ENCODE measurements at places on chromosomes 7 and 10.
A peak's percentile ranks its signal among the peaks of the same experiment; 100 is the strongest.

- DNase-seq, result no peak
Measured at GRCh38 chr7:71682181-71682580, 550.2 kb downstream of the GALNT17 start.

DNA sequence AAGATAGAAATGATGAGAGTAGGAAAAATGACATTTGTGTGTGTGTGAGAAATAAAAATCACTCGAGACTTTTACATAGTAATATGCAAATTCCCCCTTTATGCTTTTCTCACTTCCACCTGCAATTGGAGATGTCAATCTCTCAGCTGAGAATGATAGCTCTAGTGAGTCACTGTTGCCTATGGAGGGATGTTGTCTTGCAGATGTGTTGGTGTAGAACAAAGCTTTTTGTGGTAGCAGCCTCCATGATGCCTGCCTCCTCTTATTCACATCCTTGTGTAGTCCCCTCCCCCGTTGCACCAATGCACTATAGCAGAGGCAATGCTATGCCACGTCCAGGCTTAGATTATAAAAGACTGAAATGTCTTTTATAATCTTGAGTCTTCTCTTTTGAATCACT lies 33.8 kb downstream of the SPAG6 start:
- no peak for DNase-seq

GRCh38 chr10:45096001-45096400 lies 95.3 kb downstream of the ZNF22 start:
- no peak for DNase-seq

DNA sequence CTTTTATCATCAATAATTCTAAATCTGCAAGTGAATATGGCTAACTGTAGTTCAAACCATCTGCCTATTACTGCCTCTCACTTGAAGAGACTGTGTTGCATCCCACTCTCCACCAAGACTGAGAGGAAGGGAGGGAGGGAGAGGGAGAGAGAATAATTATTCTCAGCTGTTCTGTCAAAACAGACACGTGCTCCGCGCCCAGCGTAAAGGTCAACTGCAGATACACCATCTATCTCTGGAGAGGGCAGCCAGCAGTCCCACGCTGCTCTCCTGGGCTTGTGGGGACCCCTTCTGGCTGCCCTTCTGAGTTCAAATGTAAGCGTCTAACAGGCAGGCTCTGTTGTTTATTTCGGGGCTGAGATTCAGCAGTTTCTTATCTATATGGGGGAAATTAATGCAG lies 625.5 kb upstream of the GALNT17 start:
- DNase-seq, result peak; percentile 44

- DNase-seq, result no peak
Measured at GRCh38 chr7:2959828-2960599, 83.7 kb downstream of the CARD11 start.

GRCh38 chr7:47325337-47325736 lies 256.6 kb downstream of the TNS3 start:
- no peak for DNase-seq

DNA sequence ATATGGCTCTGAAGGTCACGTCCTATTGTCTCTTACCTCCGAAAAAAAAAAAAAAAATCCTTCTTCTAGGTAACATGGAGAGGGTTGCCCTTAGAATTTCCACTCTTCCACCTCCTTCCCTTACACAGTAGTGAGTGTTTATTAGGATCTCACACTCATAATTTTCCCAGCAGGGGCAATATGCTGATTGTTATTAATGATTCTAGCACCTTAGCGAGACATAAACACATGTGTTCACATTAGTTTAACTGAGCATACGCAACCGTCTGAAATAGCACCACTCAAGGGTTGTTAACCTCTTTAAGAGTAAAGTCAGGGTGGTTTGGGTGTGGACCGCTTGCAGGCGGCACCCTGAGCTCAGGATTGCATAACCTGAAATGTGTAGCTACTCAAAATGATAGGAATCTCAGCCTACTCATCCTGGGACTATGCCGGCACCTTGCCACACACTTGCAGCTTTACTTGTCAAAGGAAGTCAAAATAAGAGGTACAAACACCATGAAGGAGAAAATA lies 52.2 kb downstream of the CPEB3 start:
- peak; percentile 59 for DNase-seq

- no peak for DNase-seq
Measured at GRCh38 chr7:75616421-75617167, 122.1 kb downstream of the HIP1 start.

DNA sequence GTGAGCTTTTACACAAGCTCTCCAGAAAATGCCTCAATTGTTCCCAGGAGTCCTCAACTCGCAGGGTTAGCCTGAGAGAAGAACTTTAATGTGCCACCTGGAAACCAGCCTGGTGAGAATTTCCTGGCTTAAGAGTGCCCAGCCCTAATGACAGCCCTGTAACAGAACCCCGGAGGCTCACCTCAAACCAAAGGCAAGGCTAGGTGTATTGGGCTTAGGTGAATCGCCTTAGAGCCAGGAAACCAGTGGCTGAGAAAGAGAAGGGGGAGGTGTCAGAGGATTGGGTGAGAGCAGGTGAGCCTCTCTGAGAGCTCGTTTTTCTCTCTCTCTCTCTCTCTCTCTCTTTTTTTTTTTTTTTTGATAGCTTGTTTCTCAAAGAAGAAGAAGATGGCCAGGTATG lies 7.3 kb downstream of the OCM2 start:
- no peak for DNase-seq

- no peak for DNase-seq
Measured at GRCh38 chr7:84998665-84999064, 188.2 kb downstream of the SEMA3D start.

DNA sequence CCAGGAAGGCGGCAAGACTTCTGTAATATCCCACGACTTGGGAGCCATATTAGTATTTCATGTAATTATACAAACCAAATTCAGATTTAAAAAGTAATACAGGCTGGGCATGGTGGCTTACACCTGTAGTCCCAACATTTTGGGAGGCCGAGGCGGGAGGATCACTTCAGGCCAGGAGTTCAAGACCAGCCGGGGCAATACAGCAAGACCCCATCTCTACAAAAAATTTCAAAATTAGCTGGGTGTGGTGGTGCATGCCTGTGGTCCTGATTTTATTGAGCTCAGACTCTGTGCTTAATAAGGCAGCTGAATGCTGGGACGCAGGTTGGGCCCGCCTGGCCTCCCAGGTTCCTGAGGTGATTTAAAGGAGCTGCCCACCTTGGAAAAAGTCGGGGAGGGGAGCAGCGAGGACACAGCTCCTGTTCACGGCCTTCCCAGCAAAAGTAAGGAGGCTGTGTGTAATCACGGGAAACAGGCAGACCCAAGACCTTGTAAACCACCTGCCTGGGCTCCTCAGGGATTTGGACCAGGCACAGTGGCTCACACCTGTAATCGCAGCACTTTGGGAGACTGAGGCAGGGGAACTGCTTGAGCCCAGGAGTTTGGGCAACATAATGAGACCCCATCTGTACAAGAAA lies 93.0 kb upstream of the DNAAF5 start:
- DNase-seq, result no peak

DNA sequence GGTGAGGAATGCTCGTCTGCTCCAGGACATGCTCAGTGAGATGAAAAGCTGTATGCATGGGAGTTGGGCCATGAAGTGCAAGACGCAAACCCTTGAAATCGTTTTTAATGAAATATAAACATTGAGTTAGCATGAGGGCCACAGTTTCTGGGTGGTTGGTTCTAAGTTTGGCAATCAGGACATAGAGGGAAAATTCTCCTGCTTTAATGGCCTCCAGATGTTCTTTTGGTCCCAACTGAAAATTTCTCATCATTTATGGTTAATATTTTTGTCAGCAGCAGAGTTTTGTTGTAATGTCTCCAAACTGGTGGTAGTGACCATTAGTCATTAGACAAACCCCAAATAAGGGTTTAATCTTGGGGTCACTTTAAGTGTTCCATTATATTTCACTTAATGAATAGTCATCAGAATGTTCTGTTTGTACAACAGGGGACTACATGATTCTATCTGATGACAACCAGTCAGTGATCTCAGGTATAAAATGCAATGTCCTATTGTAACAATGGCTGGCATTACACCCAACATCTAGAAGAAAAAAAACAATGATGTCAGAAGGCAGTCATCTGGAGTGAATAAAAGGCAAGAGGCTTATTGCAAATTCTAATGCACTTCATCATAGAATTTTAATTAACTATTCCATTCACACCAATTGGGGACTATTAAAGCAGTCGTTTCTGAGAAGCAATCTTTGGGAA lies 197.4 kb downstream of the JCAD start:
- DNase-seq, result no peak

- no peak for DNase-seq
Measured at GRCh38 chr7:56291-56913, 136.0 kb upstream of the FAM20C start.

- no peak for DNase-seq
Measured at GRCh38 chr10:124701881-124702656, 42.1 kb downstream of the FAM53B start.

DNA sequence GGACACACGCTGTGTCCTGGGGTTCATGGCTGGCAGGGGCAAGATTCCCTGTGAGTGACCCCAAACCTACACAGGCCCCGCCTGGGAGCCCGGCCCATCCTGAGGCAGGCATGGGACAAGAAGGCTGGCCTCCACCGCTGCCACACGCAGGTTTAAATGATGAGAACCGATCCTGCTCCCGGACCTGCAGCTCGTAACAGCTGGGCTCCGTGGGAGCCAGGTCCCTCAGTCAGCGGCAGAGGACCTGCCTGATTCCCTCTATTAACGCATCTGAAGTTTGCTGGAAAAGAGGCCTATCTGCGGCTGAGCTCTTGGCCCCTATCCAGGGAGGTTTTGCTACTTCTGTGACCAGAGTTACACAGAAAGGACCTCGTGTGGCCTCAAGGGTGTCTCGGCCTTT lies 112.3 kb downstream of the VIPR2 start:
- no peak for DNase-seq

- peak; percentile 20 for DNase-seq
Measured at GRCh38 chr7:100546129-100546925, 7.3 kb downstream of the AGFG2 start.

DNA sequence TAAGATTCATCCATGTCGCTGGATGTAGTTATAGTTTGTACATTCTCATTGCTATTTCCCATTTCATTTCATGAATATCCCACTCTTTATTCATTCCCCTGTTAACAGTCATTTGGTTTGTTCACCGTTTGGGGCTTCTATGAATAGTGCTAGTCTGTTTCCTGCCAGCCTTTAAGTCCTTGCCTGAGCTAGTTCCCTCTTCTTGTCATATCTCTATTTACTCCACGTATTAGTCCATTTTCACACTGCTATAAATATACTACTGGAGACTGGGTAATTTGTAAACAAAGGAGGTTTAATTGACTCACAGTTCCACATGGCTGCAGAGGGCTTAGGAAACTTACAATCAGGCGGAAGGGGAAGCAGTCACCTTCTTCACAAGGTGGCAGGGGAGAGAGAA lies 56.2 kb downstream of the PLCE1 start:
- DNase-seq, result no peak

DNA sequence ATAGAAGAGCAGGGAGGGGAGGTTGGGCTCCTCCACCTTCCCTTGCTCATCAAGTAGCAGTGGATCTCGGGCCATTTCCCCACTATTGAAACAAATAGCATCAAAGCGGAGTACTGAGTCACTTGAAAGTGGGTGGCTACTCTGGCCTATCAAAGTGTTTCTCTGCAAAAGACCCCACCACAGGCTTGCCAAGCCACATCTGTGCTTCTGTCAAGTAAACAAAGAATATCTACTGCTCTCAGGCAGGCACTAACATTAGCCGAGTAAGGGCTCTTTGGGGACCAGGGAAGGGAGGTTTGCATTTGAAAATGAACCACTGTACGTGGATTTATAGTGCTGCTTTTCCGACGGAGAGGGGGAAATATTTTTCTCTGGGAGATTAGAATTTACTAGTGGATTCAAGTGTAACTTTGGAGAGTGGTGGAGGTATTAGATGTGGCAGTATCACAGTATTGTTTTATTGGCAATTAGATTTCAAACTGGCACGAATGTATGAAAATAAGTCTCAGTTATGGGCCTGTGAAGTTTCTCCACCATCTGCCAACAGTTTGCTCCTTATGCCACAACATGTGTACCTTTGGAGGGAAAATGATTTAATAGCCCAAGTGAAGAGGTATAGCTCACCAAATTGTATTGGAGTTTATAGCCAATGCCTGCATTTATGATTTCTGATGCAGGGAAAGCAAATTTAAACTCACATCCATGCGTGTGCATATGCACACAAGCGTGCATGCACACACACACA lies 97.5 kb downstream of the RPS24 start:
- DNase-seq, result no peak

DNA sequence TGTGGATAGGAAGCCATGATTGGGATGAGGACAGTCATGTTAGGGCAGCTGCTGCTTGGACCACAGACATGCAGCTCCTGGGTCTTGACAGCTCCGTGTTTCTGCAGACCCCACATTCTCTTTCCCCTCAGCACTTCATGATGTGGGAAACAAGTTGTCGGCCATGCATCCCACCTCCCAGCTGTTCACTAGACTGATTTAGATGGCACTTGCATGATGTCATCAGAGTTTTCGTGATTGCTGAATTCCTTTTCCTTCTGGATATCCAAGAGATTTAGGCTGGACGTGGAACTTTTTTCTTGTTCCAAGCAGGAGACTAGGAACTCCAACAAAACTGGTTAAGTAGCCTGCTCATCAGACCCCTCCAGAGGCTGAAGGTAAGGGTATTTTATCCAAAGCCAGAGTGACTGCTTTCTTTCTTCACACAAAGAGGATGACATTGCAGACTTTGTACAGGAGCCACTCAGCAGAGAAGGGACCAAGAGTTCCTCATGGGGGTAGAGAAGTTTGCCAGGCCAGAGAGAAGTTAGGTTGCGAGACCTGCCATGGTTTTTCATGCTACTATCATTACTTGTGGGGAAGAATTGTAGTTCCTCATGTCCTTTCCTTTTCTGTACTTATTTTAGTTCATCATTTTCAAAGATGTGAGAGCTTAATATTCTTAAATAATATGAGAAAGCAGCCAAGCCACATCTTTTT lies 117.7 kb upstream of the GJD4 start:
- no peak for DNase-seq

GRCh38 chr10:86970982-86971231 lies 2.6 kb downstream of the ADIRF start:
- DNase-seq, result no peak

- peak; percentile 38 for DNase-seq
Measured at GRCh38 chr10:14838582-14839304, 637 bp downstream of the HSPA14 start.

DNA sequence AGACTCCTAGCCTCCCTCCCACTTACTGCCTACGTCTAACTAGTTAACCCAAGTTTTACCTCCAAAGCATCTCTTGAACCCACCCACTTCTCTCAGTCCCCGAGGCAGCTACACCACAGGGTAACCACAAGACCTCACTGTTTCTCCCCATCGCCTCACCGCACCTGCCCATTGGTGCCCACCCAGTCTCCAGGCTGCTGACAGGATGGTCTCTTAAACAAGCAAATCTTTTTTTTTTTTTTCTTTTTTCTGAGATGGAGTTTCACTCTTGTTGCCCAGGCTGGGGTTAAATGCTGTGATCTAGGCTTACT lies 47.0 kb downstream of the DENND2A start:
- no peak for DNase-seq

DNA sequence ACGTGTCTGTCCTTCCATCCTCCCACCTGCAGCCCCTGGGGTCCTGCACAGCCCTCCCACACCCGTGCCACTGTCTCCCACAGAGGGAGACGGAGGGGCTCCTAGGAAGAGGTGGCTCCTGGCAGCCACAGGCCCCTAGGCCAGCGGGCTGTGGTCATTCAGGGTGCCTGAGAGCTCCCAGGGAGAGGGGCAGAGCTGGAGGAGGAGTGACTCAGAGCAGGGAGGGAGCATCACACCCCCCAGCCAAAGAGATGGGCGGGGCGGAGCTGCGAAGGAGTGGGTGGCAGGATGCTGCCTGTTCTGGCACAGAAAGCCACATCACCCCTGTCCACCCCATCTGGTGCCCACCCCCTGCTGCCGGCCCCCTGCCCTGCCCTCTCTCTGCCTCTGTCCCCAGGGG lies 50.5 kb downstream of the STK32C start:
- DNase-seq, result no peak

GRCh38 chr7:123871998-123872867 lies 27.3 kb downstream of the HYAL4 start:
- DNase-seq, result peak; percentile 64

Data from NCI-H146 (cell line).